Retinal pigment epithelial cell (primary cell): ENCODE measurements at places on chromosomes 12 and 14.

GRCh38 chr12:110826592-110827200 lies 20.1 kb upstream of the CCDC63 start:
- DNase-seq, result peak; percentile 32

DNA sequence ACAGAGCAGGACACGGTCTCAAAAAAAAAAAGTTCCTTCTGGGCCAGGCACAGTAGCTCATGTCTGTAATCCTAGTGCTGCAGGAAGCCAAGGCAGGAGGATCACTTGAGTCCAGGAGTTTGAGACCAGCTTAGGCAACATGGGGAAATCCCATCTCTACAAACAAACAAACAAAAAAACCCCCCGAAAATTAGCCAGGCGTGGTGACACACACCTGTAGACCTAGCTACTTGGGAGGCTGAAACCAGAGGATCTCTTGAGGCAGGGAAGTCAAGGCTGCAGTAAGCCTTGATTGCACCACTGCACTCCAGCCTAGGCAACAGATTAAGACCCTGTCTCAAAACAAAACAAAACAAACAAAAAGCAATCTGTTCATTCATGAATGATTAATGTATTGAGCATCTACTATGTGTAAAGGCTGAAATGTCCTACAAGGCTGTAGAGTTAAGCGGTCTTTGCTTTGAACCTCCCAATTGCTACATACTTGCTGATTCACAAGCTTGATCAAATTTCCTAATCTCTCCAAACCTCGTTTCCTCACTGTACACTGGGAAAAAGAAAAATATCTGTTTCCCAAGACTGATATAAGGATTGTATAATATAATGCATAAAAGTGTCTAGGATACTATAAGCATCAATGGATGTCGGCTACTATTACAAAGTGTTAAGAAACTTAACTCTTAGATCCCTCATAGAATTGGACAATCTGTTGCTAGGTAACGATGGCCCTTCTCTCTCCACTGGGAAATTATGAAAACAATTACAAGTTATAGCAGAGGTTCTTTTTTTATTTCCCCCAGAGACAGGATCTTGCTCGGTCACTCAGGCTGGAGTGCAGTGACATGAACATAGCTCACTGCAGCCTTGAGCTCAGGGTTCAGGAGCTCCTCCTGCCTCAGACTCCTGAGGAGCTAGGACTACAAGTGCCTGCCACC lies 7.9 kb upstream of the RILPL2 start:
- no peak for DNase-seq

GRCh38 chr12:1195513-1195912 lies 204.5 kb downstream of the ERC1 start:
- no peak for DNase-seq

DNA sequence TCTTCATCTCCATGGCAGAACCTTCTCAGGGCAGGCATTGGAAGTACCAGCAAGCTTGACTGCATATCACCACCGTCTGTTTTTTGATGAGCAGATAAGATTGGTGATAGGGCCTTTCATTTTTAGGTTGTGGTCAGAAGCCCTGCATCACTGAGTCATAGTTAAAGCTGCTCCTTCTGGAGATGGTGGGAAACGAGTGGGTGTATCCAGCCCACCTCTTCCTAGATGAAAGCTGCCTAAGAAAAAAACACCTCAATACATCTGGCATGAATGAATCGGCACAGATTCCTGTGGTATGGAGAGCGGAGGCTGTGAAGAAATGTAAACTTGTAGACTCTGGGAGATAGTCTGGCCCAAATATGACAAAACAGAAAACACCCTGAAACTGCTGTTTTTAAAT lies 248.7 kb upstream of the EGLN3 start:
- no peak for DNase-seq

DNA sequence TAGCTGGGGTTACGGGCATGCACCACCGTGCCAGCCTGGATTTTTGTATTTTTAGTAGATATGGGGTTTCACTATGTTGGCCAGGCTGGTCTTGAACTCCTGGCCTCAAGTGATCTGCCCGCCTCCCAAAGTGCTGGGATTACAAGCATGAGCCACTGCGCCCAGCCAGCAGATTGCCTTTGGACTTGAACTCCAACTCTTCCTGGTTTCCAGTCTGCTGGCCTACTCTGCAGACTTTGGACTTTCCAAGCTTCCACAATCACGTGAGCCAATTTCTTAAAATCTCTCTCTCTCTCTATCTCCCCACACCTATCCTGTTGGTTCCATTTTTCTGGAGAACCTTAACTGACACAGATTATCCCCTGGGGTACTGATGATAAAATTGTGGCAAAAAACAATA lies 55.0 kb downstream of the EMP1 start:
- DNase-seq, result no peak

GRCh38 chr14:102923201-102923924 lies 900 bp downstream of the AMN start:
- no peak for DNase-seq

DNA sequence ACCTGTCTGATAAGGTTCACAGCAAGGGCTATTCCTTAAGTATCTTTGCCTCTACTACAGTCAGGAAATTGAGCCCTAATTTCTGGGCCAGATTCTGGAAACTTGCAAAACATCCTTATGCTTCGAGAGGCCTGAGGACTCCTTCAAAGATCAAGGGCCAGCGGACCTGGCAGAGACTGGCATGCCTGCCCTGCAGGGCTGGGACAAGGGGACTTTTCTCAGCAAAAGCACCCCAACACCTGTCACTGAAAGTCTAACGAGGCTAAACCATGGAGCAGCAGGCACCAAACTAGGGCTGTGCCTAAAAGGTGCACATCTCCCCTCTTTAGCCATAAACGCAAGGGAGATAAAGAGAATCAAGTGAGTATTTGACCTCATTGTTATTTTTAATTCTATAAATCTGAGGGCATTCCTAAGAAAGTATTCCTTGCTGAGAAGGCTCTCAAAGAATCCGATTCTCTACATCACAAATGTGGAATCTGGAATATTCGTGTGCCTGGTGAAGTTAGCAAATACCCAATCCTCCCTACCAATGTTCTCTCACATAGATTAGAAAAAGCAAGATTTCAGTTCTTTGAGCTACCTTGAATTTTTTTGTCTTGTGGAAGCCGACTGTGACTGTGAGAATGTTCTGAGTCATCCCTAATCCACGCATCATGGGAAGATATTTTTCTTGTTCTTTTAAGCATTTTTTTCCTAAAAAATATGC lies 328.2 kb upstream of the NOVA1 start:
- DNase-seq, result peak; percentile 71

DNA sequence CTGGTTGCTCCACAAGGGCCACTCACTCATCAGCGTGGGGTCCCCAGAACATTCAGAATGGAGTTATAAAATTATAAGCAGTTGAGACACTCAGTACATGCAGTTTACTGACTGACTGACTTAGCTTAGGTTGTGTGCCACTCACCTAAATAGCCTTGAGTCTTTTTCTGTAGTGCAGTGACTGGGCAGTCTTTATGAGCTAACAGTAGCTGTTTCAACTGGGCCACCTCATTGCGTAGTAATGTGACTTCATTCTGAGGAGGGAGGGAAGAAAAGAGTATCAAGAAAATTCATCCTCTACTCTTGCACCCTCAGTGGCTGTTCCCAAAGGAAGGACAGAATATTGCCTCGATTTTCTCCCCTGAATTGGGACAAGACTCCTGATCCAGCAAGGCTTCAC lies 15.8 kb upstream of the NPFF start:
- DNase-seq, result no peak

DNA sequence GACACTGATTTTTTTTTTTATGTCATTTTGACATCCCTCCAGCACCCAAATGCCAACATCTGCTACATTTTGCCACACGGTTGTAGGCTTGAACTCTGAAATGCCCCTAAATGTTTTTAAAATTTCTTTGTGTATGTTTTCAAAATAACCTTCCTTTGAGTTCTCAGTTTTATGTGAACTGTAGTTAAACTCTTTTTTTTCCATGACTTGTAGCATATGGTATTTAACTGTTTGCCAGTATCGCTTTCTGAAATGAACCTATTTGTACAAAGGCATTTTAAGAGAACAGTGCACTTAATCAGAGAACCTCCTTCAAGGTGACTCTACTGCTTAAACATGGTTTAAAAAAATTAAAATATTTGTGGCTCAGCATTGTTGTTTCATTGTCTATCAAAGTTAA lies 61.5 kb downstream of the PDE3A start:
- DNase-seq, result no peak

GRCh38 chr14:33924566-33925100 lies 26.2 kb downstream of the EGLN3 start:
- DNase-seq, result no peak

- no peak for DNase-seq
These were observed 68.9 kb downstream of the BCL11B start for GRCh38 chr14:99203080-99203479.

- DNase-seq, result no peak
These were observed 41.7 kb upstream of the TSPAN11 start for GRCh38 chr12:30884799-30885198.

DNA sequence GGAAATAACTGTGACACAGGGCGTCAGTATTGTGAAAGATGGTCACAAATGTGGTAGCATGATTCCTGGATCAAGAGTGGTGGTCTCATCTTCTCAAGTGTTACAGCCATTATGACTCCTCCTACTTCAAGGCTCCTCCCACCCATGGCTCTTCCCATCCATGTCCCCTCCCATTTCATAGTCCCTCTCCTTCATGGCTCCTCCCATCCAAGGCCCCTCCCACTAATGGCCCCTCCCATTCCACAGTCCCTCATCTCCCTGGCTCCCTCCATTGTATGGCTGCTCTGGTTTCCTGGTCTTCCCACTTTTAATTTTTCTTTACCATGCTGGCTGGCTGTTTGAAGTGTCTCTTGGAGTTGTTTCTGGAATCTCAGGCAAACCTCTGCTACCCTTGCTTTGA lies 1375.2 kb upstream of the TMEM132C start:
- no peak for DNase-seq

GRCh38 chr12:91918431-91918830 lies 227.2 kb downstream of the BTG1 start:
- DNase-seq, result no peak

- DNase-seq, result no peak
These were observed 617 bp upstream of the MGP start for GRCh38 chr12:14886271-14886670.
